Brain (organoid and tissue), 16 donors: ENCODE measurements at places on chromosomes 2 and 18. TPM values are rescaled to one million over a fixed set of nuclear protein-coding genes. Genes with fewer than 3 reads are reported as not detected.
A peak's percentile ranks its signal among the peaks of the same experiment; 100 is the strongest.

Gene TMEM182
- 3.1 TPM for polyA plus RNA-seq

DNA sequence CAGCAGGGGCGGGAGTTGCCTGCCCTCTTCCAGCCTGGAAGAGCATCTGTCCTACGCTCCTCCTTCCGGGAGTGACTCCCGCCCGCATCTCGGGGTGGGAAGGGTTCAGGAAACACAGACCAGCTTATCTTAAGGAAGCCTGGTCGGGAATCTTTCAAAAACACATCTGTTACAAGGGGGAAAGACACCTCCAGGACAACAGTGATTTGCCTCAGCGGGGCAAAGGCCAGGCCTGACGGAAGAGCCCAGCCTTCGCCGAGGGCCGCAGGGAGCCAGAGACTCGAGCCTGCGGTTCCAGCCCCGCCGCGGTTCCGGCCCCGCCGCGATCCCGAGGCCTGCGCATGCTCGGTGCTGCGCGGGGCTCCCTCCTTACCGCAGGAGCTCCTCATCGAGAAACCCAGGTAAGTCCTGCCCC, 38.1 kb upstream of the TGIF1 start:
- peak; percentile 3 for DNase-seq

DNA sequence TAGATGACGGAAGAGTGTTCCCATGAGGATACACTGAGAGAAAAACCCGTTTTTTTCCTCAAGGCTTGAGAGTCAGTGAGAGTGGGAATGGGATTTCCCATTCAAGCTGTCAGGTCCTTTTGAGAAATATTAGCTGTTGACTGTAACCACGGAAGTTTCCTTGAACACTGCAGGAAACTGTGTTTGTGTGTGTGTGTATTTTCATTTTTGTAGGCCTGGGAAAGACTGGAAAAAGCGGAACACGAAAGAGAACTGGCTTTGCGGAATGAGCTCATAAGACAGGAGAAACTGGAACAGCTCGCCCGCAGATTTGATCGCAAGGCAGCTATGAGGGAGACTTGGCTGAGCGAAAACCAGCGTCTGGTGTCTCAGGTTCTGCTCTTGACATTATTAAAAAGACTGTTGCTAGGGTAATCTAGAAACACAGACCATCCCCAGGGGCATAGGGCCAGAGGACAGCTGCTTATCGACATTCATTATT, 98.8 kb upstream of the EML6 start:
- DNase-seq, result no peak

- DNase-seq, result no peak
Measured at GRCh38 chr2:135800513-135801460, 36.2 kb downstream of the LCT start.

- peak; percentile 42 for DNase-seq
Measured at GRCh38 chr2:237860273-237860935, 981 bp downstream of the RAMP1 start.
